ENCODE measurements at places on chromosomes 2 and 18. TPM values are rescaled to one million over a fixed set of nuclear protein-coding genes. Genes with fewer than 3 reads are reported as not detected.
A peak's percentile ranks its signal among the peaks of the same experiment; 100 is the strongest.

DNA sequence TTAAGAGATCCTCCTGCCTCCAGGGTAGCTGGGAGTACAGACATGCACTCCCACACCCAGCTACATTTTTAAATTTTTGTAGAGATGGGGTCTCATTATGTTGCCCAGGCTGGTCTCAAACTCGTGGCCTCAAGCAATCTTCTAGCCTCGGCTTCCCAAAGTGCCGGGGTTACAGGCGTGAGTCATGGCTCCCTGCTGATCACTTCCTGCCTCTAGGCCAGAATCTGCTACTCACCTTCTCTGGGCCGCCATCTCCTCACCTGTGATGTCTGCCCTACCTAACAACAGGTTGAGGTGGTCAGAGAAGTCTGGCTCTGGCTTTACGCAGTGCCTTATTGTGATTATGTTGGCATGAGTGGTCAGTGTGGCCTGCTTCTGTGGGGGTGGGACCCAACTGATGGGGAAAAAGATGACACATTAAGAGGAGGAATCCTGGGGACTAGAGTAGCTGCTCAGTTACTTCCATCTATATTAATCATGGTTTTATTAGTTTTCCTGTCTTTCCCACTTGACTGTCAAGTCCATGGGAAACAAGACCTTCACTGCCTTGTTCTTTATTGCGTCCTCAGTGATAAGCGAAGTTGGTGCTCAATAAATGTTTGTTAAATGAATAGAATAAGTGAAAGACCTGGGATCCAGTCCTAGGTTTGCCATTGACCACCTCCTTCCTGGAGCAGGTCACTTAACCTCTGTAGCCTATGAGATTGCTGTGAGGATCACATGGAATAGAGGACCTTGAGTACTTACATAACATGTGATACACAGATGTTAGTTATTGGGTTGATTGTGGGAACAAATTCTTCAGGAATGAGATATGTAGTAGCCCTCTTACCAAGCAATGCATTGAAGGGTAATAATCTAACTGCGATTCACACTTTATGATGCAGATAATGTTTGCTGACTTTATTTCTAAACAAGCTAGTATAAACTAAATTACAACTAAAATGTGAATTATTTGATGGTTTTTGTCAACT, 15.7 kb downstream of the KCTD1 start:
- DNase-seq, result no peak

- DNase-seq, result no peak
Observed at GRCh38 chr2:133414486-133415209, 153.6 kb downstream of the NCKAP5 start.

- peak; percentile 16 for DNase-seq
Observed at GRCh38 chr2:33765122-33765521, 166.0 kb upstream of the FAM98A start.

GRCh38 chr2:25331686-25332365, 9.9 kb downstream of the DNMT3A start:
- DNase-seq, result no peak

DNA sequence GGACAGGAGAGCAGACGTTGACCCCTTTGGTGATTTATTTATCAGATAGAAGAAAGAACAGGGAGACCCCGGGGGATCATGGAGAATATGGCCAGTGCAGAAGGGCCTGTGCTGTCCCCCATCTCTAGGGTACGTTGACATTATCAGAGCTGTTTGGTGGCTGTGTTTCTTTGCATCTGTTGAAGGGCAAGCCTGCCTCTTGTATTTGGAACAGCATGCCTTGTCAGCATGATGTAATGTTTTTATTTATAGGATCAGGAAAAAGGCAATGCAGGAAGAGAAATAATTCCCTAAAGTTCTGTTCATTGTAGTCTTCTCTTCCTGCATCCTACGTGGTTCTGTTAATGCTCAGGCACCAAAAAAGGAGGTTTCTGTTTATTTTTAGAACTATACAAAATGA, 49.8 kb upstream of the CABYR start:
- peak; percentile 20 for DNase-seq

- no peak for DNase-seq
Observed at GRCh38 chr18:61006687-61007224, 326.5 kb upstream of the CDH20 start.

DNA sequence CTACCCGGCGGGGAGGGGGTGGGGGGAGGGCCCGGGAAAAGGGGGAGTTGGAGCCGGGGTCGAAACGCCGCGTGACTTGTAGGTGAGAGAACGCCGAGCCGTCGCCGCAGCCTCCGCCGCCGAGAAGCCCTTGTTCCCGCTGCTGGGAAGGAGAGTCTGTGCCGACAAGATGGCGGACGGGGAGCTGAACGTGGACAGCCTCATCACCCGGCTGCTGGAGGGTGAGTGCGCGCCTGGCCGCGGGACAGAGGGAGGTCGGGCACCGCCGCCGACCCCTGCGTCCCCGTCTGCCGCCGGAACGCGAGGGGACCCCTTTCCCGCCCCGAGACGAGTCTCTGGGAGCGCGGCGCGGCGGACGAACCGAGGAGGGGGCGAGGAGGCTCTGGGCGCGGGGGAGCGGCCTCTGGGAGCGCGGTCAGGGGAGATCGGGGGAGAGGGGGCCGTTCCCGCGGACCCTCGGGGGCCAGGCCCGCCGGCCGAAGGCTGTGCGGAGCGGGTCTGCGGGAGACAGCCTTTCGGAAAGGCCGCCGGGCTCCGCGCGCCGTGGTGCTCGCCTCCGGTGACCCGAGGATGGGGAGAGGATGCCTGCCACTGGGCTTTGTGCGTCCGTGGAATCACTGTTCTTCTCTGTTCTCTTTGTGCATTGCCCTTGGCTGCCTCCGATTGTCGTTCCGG, 463 bp downstream of the PPP1CB start:
- peak; percentile 38 for DNase-seq

GRCh38 chr2:168607992-168608391, 151.9 kb downstream of the CERS6 start:
- DNase-seq, result no peak

- DNase-seq, result no peak
Observed at GRCh38 chr2:160703648-160704585, 210.3 kb upstream of the RBMS1 start.

The DNAJC5G gene
- total RNA-seq, result 2.7 TPM

The LOXL3 gene
- total RNA-seq, result 0.85 TPM

The MXD1 gene
- 4.9 TPM for total RNA-seq

The CNDP1 gene
- not detected for total RNA-seq
